ENCODE measurements at places on chromosomes 1 and 21.
A peak's percentile ranks its signal among the peaks of the same experiment; 100 is the strongest.

DNA sequence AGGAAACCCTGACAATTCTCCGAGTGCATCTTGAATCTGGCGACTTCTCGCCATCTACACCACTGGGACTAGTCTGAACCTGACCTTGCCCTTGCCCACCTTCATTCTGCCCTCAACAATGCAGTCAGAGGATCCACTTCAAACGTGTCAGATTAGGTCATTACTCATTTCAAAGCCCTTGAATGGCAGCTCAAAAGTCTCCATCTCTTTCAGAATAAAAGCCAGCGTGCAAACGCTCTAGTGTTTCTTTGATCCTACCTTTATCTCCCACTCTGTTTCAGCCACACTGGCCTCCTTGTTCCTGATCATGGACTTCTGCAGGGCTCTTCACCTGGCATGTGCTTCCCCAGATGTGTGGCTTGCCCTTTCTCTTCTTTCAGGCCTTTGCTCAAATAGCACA lies 31.3 kb downstream of the SLC30A1 start:
- DNase-seq, result no peak

DNA sequence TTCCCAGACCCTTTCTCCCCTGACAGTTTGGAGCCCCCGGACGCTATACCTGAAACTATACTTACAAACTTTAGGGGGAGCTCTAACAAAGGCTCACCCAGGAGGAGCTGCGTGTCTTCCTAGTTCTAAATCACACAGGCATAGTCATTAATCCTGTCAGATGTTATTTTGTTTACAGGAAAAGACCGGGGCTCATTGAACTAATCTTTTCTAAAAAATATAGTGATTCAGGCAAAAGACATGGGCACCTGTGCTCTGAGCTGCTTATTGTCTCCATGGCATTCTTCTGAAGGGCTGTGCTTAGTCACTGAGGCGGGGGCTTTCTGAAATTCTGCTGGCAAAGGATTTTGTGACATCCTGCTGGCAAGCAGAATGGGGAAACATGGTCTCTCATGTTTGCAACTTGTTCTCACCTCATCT lies 1577.0 kb downstream of the NCAM2 start:
- no peak for DNase-seq

DNA sequence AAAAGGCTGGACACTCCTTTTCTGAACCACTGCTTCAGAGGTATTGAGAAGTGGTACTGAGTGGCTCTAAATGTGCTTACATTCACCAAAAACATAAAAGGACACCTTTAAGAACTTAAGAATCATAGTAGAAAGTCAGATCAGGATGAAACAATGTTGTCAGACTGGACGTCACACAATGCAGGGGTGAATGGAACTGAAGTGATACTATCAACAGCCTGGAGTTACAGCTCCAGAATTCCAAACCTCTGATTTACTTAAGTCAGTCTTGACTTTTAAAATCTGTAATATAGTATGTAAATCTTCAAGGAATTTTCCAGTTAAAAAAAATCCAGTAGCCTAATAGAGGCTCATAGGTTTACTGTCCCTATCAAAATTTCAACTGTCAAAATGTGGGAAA lies 19.3 kb downstream of the ELK4 start:
- DNase-seq, result no peak

DNA sequence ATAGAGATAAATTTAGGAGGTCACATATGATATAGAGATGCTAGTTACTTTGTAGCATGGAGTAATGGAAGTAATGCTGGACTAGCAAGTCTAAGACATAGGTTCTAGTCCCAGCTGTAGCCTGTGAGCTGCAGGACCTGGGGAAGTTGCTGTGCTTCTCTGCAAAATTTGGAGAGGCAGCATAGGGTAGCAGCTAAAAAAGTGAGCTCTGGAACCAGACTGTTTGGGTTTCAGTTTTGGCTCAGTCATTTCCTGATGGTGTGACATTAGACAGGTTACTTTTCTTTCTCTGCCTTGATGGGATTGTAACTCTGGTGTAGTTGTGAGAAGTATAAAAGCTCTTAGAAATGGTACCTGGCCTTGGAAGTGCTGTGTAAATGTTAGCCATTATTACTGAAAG lies 3.3 kb downstream of the METTL13 start:
- DNase-seq, result no peak

GRCh38 chr1:212482637-212483441 lies 50.1 kb downstream of the NENF start:
- peak; percentile 71 for DNase-seq

Data from EH (cell line).